ENCODE measurements at places on chromosomes 7 and 10.

GRCh38 chr7:7731732-7732131, 13.3 kb upstream of the RPA3 start:
- H3K27me3 ChIP-seq, result no peaks in the 10 kb centered on the region
- no peaks in the 10 kb centered on the region for H3K36me3 ChIP-seq
- no peaks in the 10 kb centered on the region for H3K4me1 ChIP-seq
- no peak overlapping the region for H3K27ac ChIP-seq

- H3K27ac ChIP-seq, result peak overlapping the region; percentile 4
- H3K36me3 ChIP-seq, result peaks cover 5% of the 10 kb centered on the region
- H3K27me3 ChIP-seq, result no peaks in the 10 kb centered on the region
- no peak overlapping the region for H3K4me3 ChIP-seq
- H3K4me1 ChIP-seq, result peaks cover 7% of the 10 kb centered on the region
Measured at GRCh38 chr10:30986053-30986555, 45.6 kb downstream of the ZNF438 start.

DNA sequence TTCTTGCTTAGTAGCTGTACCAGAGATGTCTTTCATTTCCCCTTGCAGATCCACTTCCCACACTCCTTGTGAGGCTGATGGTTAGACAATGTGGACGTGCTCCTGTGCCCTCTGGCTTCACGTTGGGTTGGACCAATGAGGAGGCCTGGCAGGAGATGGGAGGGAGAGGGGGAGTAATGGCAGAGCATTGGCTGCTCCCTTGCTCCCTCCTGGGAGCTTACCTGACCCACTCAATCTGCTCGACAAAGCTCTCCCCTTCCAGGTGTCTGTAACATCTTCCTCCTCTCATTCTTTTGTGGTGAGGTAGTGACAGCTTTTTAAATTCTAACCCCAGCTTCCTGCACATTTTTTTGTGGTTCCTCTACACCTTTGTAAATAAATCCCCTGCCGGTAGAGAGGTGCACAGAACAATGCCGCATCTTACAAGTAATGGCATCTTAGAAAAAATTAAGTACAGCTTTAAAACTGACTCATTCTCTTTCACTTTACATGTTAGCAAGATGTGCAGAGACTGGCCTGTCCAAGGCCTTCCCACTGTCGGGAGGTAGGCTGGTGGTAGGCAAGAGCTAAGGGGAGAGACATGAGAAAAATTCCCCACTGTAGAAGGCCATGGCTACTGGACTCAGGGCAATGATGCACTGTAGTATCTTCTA, 134.3 kb downstream of the HTR7 start:
- H3K27me3 ChIP-seq, result no peaks in the 10 kb centered on the region
- no peak for DNase-seq
- peaks cover 8% of the 10 kb centered on the region for H3K4me1 ChIP-seq
- H3K36me3 ChIP-seq, result no peaks in the 10 kb centered on the region
- H3K4me3 ChIP-seq, result no peak overlapping the region

DNA sequence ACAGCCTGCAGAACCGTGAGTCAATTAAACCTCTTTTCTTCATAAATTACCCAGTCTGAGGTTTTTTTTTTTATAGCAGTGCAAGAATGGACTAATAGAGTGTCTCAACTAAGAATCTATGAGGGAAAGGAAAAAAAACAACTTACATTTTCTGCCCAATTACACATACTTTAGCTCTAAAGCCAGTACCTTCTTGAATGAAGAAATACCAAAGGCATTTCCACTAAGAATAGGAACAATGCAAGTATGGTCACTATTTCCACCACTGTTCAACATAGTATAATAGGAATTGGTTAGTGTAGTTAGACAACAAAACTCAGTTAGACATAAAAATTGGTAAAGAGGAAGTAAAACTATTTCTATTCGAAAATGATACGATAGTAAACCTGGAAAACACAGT, 37.6 kb downstream of the MICU1 start:
- H3K36me3 ChIP-seq, result peaks cover 5% of the 10 kb centered on the region
- H3K27ac ChIP-seq, result no peak overlapping the region
- no peaks in the 10 kb centered on the region for H3K27me3 ChIP-seq
- peaks cover 3% of the 10 kb centered on the region for H3K4me1 ChIP-seq
- no peak for DNase-seq
- no peak overlapping the region for H3K4me3 ChIP-seq

DNA sequence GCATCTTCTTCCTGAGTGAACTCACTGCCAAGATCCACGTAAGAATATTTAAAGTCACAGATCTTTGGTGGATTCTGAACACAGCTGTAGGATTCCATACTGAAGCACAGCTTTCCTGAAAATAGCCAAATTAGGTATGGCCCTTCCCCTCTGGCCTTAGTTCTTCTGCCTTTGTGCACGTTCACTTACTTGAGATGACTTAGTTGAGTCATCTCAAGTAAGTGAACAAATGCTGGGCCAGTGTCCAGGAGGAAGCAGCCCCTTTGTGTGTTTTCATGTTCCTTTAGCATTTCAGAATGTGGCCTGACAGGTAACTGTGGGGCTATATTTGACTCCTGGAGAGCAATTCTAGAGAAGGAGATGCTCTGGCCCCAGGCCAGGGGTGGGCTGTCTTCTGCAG, 51.5 kb downstream of the CCNY start:
- H3K4me3 ChIP-seq, result no peak overlapping the region
- H3K36me3 ChIP-seq, result peaks cover 16% of the 10 kb centered on the region
- H3K27ac ChIP-seq, result no peak overlapping the region
- peaks cover 25% of the 10 kb centered on the region for H3K4me1 ChIP-seq

- H3K27me3 ChIP-seq, result peaks cover 99% of the 10 kb centered on the region
- no peak for DNase-seq
- peaks cover 7% of the 10 kb centered on the region for H3K4me1 ChIP-seq
Measured at GRCh38 chr10:101235766-101236165, 6.5 kb upstream of the LBX1 start.

DNA sequence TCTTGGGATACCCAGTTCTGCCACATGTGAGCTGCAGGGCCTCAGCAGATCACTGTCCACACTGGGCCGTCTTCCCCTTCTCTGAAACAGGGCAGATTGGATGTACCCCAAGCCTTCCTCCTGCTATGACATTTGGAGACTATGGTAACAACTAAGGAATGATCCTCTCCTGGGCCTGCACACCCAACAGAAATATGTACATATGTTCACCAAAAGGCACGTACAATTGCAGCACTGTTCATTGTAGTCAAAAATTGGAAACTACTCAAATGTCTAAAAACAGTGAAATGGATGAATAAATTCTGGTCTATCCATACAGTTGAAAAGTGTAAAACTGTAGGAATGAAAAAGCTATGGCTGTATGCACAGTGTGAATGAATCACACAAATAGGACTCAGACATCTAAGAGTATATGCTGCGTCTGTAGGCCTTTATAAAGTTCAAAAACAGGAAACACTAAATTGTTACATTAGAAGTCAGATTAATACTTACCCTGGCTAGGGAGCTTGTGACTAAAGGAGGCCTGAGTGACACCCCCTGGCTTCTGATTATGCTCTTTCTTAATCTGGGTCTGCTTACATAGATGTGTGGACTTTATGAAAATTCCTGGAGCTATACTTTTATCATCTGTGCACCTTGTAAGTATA, 16.1 kb upstream of the XPNPEP1 start:
- peak overlapping the region; percentile 11 for H3K27ac ChIP-seq
- H3K4me1 ChIP-seq, result peaks cover 28% of the 10 kb centered on the region
- H3K36me3 ChIP-seq, result no peaks in the 10 kb centered on the region
- DNase-seq, result no peak
- no peak overlapping the region for H3K4me3 ChIP-seq

- H3K27ac ChIP-seq, result no peak overlapping the region
- H3K4me3 ChIP-seq, result no peak overlapping the region
- H3K4me1 ChIP-seq, result peaks cover 29% of the 10 kb centered on the region
- no peaks in the 10 kb centered on the region for H3K27me3 ChIP-seq
- no peaks in the 10 kb centered on the region for H3K36me3 ChIP-seq
Measured at GRCh38 chr10:61754587-61755550, 92.1 kb downstream of the CABCOCO1 start.

- peaks cover 8% of the 10 kb centered on the region for H3K36me3 ChIP-seq
- H3K4me3 ChIP-seq, result peak overlapping the region; percentile 75
- peak overlapping the region; percentile 99 for H3K27ac ChIP-seq
- DNase-seq, result peak; percentile 92
- H3K27me3 ChIP-seq, result no peaks in the 10 kb centered on the region
Measured at GRCh38 chr10:72319416-72320254, 35.1 kb downstream of the DNAJB12 start.

DNA sequence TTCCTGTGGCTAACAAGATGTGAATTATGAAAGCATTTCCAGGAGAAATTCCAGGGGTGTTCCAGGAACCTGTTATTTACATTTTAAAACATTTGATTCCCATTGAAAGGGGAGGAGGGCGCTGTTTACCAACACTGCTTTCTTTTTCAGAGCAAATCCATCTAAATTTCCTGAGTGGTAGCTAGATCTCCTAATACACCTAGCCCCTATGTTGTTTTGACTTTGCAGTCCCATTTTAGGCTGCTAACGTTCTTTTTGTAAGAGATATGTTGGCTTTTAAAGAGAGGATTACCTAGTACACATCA, 130.8 kb downstream of the TCF7L2 start:
- DNase-seq, result no peak
- H3K4me3 ChIP-seq, result no peak overlapping the region
- peaks cover 5% of the 10 kb centered on the region for H3K27me3 ChIP-seq
- no peak overlapping the region for H3K27ac ChIP-seq

GRCh38 chr10:17025444-17026295, 103.9 kb downstream of the CUBN start:
- peaks cover 81% of the 10 kb centered on the region for H3K4me1 ChIP-seq
- peak; percentile 72 for DNase-seq
- peaks cover 1% of the 10 kb centered on the region for H3K36me3 ChIP-seq
- H3K27me3 ChIP-seq, result no peaks in the 10 kb centered on the region
- H3K27ac ChIP-seq, result peak overlapping the region; percentile 97

- H3K4me1 ChIP-seq, result no peaks in the 10 kb centered on the region
- H3K27ac ChIP-seq, result no peak overlapping the region
- no peak overlapping the region for H3K4me3 ChIP-seq
Measured at GRCh38 chr7:102236592-102237287, 49.9 kb upstream of the SH2B2 start.

GRCh38 chr10:69045441-69046300, 42.2 kb upstream of the SRGN start:
- H3K4me1 ChIP-seq, result peaks cover 36% of the 10 kb centered on the region
- peaks cover 2% of the 10 kb centered on the region for H3K36me3 ChIP-seq
- H3K27me3 ChIP-seq, result no peaks in the 10 kb centered on the region
- peak overlapping the region; percentile 93 for H3K27ac ChIP-seq
- DNase-seq, result peak; percentile 51
- no peak overlapping the region for H3K4me3 ChIP-seq

GRCh38 chr7:17882685-17883084, 57.6 kb downstream of the SNX13 start:
- peaks cover 31% of the 10 kb centered on the region for H3K36me3 ChIP-seq
- DNase-seq, result no peak
- no peak overlapping the region for H3K27ac ChIP-seq
- H3K4me1 ChIP-seq, result no peaks in the 10 kb centered on the region

DNA sequence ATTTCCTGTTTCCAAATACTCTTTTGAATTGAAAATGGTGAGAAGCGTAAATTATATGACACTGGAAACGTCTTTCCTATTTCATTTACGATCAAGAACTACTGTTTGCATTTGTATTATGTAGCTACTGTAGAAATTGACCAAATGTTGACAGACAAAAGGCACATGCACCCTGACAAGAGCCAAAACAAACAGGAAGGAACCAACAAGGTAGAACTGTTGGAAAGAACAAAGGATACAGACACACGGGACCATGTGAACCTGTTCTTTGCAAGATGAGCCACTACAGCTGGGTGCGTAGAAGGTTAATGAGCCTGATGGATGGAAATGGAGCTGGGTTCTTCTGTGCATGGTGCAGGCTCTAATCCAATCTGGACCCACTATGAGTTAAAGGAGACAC, 48.4 kb upstream of the FZD8 start:
- no peaks in the 10 kb centered on the region for H3K27me3 ChIP-seq
- no peaks in the 10 kb centered on the region for H3K36me3 ChIP-seq
- no peak overlapping the region for H3K4me3 ChIP-seq
- H3K27ac ChIP-seq, result no peak overlapping the region

GRCh38 chr7:74104702-74105101, 21.1 kb downstream of the LIMK1 start:
- DNase-seq, result no peak
- H3K27me3 ChIP-seq, result no peaks in the 10 kb centered on the region
- H3K36me3 ChIP-seq, result peaks cover 9% of the 10 kb centered on the region
- no peak overlapping the region for H3K27ac ChIP-seq
- H3K4me1 ChIP-seq, result no peaks in the 10 kb centered on the region
- no peak overlapping the region for H3K4me3 ChIP-seq

Measured in activated naive CD4-positive, alpha-beta T cell treated with anti-CD3 and anti-CD28 coated beads, Interleukin-2, amount 10 ng/mL, durations not matched to agents 7 days and 5 days (primary cell).